ENCODE measurements at places on chromosomes 13 and 19. TPM values are rescaled to one million over a fixed set of nuclear protein-coding genes. Genes with fewer than 3 reads are reported as not detected.

OR7A5 gene
- total RNA-seq: not detected

KLK2 gene
- total RNA-seq: not detected

HIF3A gene
- total RNA-seq: 7.6 TPM

C19orf85 gene
- not detected for total RNA-seq

PABPC3 gene
- total RNA-seq: 0.15 TPM

MAP3K10 gene
- total RNA-seq: 10.8 TPM

ZNF574 gene
- total RNA-seq: 10.8 TPM

ERICH6B gene
- not detected for total RNA-seq

CYP2A7 gene
- total RNA-seq: not detected

RETN gene
- total RNA-seq: not detected

CLEC4M gene
- total RNA-seq: not detected

S1PR5 gene
- total RNA-seq: 0.15 TPM

C1QTNF9 gene
- total RNA-seq: not detected

WDR18 gene
- total RNA-seq: 69.4 TPM

GPR4 gene
- total RNA-seq: 0.73 TPM

CABP5 gene
- not detected for total RNA-seq

ZSWIM4 gene
- total RNA-seq: 4.2 TPM
